C1 segment of cervical spinal cord (tissue), 14 donors: ENCODE measurements at places on chromosomes 16 and 17.
A peak's percentile ranks its signal among the peaks of the same experiment; 100 is the strongest.

DNA sequence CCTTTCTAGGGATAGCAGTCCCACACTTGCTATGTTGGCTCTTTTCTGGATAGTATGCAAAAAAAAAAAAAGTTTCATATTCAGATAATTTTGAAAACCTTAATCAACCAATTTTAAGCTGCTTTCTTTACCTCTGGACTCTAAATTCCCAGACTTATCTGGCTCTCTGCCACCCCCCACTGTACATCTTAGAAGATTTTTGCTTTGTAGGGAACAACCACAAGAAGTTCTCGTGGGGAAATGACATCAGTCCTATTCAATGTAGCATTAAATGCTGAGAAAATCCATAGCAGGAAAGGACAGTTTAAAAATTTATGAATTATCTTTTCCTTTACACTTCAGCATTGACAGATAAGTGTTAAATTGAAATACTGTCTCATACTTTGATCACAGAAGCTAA, 562.7 kb upstream of the HSBP1 start:
- no peak for DNase-seq

DNA sequence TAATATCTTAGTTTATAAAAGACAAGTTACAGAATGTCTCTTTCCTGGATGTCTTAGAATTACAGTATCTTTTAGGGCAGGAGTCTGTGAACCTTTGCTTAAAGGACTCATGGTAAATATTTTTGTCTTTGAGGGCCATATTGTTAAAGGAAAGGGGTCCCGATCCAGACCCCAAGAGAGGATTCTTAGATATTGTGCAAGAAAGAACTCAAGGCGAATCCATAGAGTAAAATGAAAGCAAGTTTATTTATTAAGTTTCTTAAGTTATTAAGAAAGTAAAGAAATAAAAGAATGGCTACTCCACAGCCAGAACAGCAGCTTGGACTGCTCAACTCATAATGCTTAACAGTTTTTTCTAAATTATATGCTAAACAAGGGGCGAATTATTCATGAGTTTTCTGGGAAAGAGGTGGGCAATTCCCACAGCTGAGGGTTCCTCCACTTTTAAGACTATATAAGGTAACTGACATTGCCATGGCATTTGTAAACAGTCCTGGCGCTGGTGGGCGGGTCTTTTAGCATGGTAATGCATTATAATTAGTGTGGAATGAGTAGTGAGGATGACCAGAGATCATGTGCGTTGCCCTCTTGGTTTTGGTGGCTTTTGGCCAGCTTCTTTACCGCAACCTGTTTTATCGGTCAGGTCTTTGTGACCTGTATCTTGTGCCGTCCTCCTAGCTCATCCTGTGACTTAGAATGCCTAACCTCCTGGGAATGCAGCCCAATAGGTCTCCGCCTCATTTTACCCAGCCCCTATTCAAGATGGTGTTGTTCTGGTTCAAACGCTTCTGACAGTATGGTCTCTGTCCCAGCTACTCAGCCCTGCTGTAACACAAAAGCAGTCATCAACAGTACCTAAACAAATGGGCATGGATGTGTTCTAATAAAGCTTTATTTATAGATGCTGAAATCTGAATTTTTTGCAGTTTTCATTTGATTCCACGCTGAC, 53.2 kb downstream of the BMERB1 start:
- DNase-seq, result no peak

DNA sequence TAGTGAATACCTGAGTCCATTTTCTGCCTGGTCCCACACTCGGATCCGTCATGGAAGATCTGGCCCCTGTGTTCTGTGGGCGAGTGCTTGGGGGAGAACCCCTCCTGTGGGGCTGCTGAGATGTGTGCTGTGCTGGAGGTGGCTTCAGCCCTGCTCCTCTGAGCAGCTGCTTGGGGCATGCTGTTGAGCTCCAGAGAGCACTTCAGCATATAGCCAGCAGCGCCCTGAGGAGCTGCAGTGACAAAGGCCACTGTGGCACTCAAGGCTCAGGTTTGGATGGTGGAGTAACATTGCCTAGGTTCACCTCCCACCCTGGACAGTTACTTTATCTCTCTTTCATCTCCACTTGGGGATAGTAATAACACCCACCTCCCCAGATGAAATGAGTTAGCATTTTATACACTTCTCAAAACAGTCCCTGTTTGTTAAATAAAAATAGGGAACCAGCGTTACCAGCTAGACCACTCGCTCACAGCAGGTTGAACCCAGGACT, 75.3 kb downstream of the KSR1 start:
- no peak for DNase-seq

DNA sequence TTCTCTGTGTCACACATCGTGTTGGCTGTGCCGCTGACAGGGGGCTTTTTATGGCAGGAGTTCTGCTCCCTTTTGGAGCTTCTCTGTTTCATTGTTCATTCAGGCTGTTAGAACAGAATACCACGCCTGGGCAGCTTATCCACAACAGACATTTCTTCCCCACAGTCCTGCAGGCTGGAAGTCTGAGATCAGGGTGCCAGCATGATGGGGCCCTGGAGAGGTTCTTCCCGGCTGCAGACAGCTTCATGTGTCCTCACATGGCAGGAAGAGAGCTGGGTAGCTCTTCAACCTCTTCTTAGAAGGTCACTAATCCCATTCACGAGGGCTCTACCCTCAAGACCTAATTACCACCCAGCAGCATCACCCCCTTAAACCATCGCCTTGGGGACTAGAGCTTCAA, 65.1 kb downstream of the DHRS7C start:
- no peak for DNase-seq

GRCh38 chr17:67126983-67127382, 82.6 kb downstream of the CACNG1 start:
- no peak for DNase-seq

DNA sequence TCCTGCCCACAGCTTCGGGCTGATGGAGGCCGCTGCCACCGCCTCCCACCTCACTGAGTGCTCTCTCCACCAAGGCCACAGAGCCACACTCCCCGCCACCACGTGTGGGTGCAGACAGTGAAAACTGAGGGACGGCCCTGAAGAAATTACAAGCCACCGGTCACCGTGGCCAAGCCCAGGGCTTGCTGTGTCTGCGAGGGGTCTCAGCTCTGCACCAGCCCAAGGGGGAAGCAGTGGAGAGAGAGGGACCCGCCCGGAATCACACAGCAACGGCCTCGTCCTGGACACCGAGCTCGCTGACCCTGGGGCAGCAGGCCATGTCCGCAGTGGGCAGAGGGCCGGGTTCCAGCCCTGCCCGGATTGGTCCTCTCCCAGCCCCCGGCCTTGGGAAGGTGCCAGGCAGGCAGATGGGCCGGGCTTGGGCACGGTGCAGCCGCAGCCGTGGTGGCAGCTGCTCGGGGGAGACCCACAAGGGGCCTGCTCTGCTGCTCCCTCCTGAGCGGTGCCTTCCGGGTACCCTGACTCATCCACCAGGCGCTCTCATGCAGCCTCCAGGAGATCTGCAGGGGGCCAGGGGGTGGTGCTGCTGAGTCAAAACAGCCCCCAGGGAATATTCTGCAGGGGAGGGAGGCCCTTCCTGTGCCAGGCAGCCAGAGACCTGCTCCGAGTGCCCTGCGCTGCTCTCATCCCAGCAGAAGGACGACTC, 52.0 kb downstream of the CBFA2T3 start:
- DNase-seq, result peak; percentile 76

- DNase-seq, result no peak
These were observed 9.9 kb downstream of the RARA start for GRCh38 chr17:40318830-40319391.

GRCh38 chr16:16158741-16159374, 64.4 kb downstream of the ABCC6 start:
- no peak for DNase-seq
